NCI-H1694 (cell line): ENCODE measurements at places on chromosomes 16 and 17.

DNA sequence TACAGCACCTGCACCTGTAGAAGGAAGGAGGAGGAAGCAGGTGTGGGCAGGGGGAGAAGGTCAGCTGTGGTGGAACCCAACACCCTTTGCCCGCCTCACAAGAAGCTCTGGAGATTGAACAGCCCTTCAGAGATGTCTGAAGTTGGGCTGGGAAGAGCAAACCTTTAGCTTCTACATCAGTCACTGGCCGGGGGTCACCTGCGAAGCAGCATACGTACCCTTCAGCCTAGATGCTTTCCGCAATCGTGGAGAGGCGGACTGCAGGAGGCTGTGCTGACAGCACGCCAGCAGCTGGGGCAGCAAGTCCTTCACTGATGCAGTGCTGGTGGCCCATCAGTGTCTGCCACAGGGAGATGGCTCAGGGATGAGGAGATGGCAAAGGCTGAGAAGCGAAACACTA lies 5.2 kb upstream of the HS3ST3B1 start:
- no peak for DNase-seq

DNA sequence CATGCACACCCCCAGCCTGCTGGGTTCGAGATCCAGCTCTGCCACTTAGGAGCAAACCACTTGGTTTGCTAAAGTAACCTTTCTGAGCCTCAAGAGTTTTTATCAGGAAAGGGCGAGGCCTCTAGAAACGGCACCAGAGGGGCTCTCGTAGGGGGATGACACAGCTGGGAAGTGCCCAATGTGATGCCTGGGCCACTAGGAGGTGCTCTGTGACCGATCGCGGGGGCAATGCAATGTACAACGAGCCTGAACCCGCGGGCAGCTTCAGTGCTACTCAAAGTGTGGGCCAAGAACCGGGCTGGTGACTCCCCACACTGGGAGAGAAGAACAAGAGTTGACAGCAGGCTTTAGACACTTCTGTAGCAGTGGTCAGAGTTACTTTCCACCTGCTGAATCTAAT lies 9.4 kb downstream of the C16orf89 start:
- no peak for DNase-seq

- no peak for DNase-seq
Measured at GRCh38 chr17:76026714-76027158, 370 bp downstream of the EVPL start.

GRCh38 chr16:17437127-17437720 lies 33.5 kb downstream of the XYLT1 start:
- peak; percentile 38 for DNase-seq

GRCh38 chr16:10113248-10113647 lies 69.0 kb downstream of the GRIN2A start:
- no peak for DNase-seq

DNA sequence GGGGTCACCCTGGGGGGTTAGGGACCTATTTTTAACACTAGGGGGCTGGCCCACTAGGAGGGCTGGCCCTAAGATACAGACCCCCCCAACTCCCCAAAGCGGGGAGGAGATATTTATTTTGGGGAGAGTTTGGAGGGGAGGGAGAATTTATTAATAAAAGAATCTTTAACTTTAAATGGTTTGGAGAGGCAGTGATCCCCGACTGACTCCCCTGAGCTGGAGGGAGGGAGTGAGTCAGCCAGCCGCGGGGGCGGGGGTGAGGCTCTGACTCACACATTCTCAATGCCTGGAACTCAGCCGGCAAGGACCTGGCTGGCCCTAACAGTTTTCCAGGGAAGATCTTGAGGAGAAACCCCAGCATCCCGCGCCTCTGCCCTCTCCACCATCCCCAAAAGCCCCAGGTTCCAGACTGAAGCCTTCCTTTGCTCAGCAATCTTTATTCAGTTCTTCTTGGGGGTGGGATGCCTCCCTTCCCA lies 1.5 kb downstream of the HCFC1R1 start:
- no peak for DNase-seq

- DNase-seq, result no peak
Measured at GRCh38 chr17:77433385-77434135, 292.8 kb downstream of the SEC14L1 start.

GRCh38 chr16:83205896-83206295 lies 579.1 kb downstream of the CDH13 start:
- DNase-seq, result no peak

GRCh38 chr17:82012640-82013295 lies 9.9 kb downstream of the CENPX start:
- no peak for DNase-seq

DNA sequence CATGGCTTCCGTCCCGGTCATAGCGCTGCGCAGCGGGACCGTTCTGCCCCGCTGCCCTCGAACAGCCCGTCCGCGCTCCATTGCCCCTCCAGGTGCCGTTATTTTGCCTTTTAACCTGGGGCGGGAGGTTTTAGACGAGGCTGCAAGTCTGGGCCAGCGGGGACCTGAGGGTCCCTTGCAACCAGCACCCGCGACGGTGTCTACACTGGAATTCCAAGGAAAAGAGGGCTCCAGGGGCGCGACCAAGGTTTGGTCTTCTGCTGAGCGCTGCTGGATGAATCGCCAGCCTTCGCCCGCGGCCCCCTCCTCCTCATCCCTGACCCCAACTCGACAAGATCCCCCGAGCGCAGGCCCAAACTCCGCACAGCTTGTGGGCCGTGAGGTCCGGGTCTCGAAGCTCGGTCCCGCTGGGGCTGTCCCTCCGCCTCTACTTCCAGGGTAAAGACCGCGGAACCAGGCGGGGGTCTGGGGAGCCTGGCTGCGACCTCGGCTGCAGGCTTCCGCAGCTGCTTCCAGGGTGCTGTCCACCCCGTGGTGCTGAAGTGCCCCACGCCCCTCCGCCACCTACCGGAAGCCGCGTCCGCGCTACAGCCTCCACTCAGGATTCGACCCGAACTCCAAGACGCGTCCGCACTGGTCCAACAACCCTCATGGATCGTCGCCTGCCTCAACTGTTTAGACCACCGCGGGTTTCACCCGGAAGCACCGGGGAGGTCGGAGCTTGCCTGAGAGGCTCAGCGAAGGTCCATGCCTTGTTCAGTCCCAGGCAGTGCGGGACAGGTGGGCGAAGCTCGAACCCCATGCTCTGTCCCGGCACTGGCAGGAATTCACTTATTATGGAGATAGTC lies 10.1 kb upstream of the CA4 start:
- DNase-seq, result no peak

DNA sequence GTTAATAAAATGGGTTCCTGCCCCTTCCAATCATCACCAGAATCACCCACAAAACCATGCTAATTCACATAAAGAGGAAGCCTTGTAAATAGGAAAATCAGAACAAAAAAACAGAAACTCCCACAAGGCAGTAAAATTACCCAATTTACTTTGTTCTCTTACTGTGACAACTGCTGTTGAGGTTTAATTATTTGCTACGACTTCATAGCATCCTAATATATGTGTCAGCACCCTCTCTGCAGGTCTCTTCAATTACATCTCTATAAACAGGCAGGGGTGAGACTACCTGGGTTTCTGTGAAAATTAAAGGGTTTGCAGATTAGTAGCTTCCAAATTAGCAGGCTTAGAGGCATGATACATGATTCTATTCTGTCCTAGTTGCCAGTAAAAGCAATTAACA lies 2.7 kb downstream of the WDR59 start:
- DNase-seq, result no peak

GRCh38 chr17:67990909-67991308 lies 5.4 kb downstream of the C17orf58 start:
- DNase-seq, result no peak

DNA sequence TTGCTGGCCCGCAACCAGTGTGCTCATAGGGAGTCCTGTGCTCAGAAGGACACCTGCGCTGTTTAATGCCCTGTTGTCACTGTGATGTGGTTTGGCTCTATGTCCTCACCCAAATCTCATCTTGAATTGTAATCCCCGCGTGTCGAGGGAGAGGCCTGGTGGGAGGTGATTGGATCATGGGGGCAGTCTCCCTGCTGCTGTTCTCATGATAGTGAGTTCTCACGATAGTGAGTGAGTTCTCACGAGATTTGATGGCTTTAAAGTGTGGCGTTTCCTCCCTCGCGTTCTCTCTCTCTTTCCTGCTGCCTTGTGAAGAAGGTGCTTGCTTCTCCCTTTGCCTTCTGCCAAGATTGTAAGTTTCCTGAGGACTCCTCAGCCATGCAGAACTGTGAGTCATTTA lies 66.8 kb downstream of the AKAP1 start:
- DNase-seq, result no peak

- DNase-seq, result peak; percentile 13
Measured at GRCh38 chr17:75270218-75270965, 639 bp downstream of the MIF4GD start.

DNA sequence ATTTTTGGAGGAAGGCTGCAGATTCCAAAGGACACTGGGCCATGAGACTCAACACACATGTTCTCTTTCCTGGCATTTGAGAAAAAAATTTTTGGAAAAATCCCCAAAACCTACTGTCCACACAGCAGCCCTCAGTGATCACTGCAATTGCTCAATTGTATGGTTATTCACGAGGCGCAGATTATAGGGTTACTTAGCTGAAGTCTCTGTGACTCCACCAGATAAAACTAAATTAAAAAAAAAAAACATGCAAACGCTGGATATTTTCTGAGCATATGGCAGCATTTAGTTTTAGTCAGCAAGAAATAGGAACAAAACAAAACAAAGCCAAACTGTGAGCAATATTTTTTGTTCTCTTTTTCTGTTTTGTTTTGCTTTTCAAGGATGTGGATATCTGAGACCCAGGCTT lies 83.8 kb upstream of the FAM20A start:
- DNase-seq, result no peak

DNA sequence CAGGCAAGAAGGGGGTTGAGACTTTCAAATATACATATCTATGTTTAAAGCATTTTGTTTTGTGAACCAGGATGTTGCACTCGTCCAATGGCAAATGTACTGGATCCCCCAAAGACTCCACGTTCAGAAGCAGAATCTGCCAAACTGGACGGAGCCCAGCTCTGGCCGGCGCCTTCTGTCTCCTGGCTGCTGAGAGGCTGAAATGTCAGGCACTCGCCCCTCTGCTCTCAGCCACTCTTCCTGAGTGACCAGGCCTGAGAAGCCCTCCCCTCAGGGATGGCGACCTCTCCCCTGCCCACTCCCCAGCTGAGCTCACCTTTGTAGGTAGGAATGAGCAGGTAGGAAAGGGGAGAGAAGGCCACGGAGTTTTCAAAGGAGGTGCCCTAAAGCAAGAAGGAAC lies 187.5 kb upstream of the FOXF1 start:
- DNase-seq, result no peak

DNA sequence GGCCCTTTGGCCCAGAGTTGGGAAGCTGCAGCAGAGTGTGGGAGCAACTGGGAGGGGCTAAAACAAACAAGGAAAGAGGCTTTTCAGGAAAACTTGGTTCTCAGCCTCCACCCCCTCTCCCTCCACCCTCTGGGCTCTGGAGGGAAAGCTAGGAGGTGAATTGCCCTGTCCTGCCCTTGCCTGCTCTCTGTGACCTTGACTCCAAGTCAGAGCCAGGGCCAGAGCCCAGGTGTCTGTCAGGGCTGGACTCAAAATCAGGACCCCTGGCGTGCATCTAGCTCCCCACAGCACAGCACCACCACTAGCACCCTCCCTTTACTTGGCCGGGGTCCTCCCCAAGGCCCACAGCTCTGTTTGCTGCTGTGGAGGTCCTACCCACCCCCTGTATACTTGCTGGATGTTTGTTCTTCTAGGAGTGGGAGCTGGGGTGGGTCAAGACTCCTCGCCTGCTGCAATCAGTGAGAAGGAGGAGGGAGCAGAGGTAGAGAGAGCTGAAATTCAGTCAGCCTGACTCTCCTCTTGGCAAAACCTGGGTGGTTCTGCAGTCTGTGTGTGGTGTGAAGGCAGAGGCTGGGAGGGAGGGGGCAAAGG lies 2.8 kb upstream of the NR1D1 start:
- DNase-seq, result no peak

DNA sequence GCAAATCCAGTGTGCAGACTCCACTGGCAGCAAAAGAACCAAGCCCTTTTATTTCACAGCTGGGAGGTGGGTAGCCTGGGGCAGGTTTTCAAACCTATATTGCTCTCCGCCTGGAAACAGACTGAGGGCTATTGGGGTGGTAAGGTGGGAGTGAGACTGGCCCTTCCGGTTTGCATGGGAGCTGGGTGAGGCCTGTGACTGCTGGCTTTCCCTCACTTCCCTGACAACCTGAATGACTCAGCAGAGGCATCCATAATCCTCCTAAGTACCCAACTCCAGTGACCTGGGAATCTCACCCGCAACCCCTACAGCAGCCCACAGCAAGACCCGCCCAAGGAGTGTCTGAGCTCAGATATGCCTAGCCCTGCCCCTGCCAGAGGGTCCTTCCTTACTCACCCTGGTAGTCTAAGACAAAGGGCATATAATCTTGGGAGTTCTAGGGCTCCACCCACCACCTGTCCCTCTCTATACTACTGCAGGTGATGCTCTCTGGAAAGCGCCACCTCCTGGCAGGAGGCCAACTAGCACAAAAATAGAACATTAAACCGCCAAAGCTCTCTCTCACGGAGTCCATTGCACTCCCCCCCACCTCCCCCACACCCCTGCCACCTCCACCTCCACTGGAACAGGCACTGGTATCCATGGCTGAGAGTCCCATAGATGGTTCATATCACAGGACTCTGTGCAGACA lies 602.0 kb upstream of the C16orf82 start:
- DNase-seq, result no peak

GRCh38 chr16:48879223-48880122 lies 269.5 kb upstream of the N4BP1 start:
- DNase-seq, result no peak

DNA sequence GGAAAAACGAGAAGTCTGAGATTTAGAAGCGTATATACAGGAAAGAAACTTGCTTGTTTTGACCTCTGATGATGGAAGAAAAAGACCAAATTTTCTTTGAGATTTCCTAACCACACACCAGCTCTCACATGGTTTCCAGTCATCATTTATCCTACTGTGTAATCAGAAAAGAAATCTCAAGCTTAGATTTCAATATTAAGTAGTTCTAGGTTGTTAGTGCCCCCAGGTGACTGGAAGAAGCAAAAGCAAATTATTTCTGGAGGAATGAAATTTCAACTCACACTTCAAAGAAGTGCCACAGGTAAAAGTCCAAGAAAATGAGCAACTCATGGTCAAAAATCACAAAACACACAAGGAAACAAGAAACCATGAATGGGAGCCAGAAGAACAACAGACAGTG lies 51.8 kb upstream of the KDM6B start:
- DNase-seq, result no peak

GRCh38 chr17:30074730-30075129 lies 41.9 kb upstream of the NSRP1 start:
- no peak for DNase-seq

GRCh38 chr16:11964761-11965551 lies at the start of gene TNFRSF17:
Gene TNFRSF17, plus strand, starts transcription at chr16:11965210. Its CDS starts 115 bp downstream, at chr16:11965325.
- no peak for DNase-seq

- DNase-seq, result no peak
Measured at GRCh38 chr17:41448506-41448905, 7.7 kb upstream of the KRT38 start.

GRCh38 chr16:31196324-31197088 lies 6.1 kb downstream of the PYCARD start:
- no peak for DNase-seq

GRCh38 chr17:60493847-60494321 lies 32.2 kb downstream of the APPBP2 start:
- DNase-seq, result no peak

DNA sequence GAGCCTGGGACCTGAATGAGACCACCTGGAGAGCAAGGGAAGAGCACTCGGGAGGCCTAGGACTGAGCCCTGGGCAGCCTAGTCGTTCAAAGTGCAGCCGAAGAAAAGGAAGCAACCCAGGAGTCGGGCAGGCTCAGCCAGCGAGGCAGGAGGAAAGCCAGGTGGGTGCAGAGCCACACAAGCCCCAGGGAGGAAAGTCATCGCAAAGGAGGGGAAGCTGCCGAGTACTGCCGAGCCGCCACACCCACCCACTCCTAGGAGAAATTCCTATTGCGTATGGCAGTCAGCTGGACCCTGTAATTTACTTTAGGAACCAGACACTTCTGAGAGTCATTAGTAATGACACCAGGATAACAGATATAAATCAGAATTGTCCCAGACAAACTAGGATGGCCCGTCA lies 187.6 kb downstream of the KATNIP start:
- DNase-seq, result no peak
